ENCODE measurements at places on chromosomes 1 and 21. TPM values are rescaled to one million over a fixed set of nuclear protein-coding genes. Genes with fewer than 3 reads are reported as not detected.

Gene MFAP2
- not detected for total RNA-seq

Gene DIO1
- total RNA-seq, result not detected

Gene NECTIN4
- total RNA-seq, result not detected

Gene SPATA1
- not detected for total RNA-seq

Gene THRAP3
- total RNA-seq, result 67.3 TPM

Gene PDZK1IP1
- 0.81 TPM for total RNA-seq

Gene LDLRAD1
- total RNA-seq, result not detected

Gene FAM78B
- total RNA-seq, result not detected

Gene HOOK1
- total RNA-seq, result not detected

Gene BCL2L15
- total RNA-seq, result not detected

Gene DPT
- not detected for total RNA-seq

Gene CLCA4
- total RNA-seq, result not detected

Gene NBPF20
- 3.3 TPM for total RNA-seq

Gene SEMA4A
- total RNA-seq, result 0.37 TPM

Gene ILDR2
- 21.5 TPM for total RNA-seq

Gene EFNA4
- total RNA-seq, result 22.8 TPM

Gene LMX1A
- total RNA-seq, result not detected

Gene OXCT2
- total RNA-seq, result 0.30 TPM

Gene REN
- total RNA-seq, result 2.2 TPM

Gene OR10J4
- not detected for total RNA-seq

Gene RNF220
- total RNA-seq, result 56.3 TPM

Gene PRAMEF17
- total RNA-seq, result not detected

Gene HAO2
- total RNA-seq, result not detected

Gene SH2D5
- total RNA-seq, result 2.1 TPM

Gene EXTL1
- total RNA-seq, result 0.34 TPM

Gene F5
- total RNA-seq, result not detected

Gene DCST1
- not detected for total RNA-seq

Gene KIF17
- 0.86 TPM for total RNA-seq

Gene MIXL1
- not detected for total RNA-seq

Gene TMEM54
- 94.8 TPM for total RNA-seq

Gene GJB4
- not detected for total RNA-seq

Gene TM2D1
- total RNA-seq, result 57.3 TPM

Gene NMNAT2
- 8.2 TPM for total RNA-seq

Gene ZSWIM5
- total RNA-seq, result 0.02 TPM

Gene COL6A2
- total RNA-seq, result 240 TPM

Gene DPH5
- total RNA-seq, result 30.3 TPM

Gene TCP10L
- total RNA-seq, result not detected

Gene TAS1R1
- not detected for total RNA-seq

Gene ANGPTL3
- total RNA-seq, result not detected

Gene SH3BP5L
- 21.0 TPM for total RNA-seq

Gene TFF3
- not detected for total RNA-seq

Gene PPIAL4G
- total RNA-seq, result not detected

Gene RRP1B
- 23.8 TPM for total RNA-seq

Gene GJB3
- total RNA-seq, result 0.57 TPM

Gene CSF3R
- not detected for total RNA-seq

Gene CCDC181
- total RNA-seq, result 0.37 TPM

Gene RGS1
- total RNA-seq, result not detected
